ENCODE measurements at places on chromosomes 5 and 9. TPM values are rescaled to one million over a fixed set of nuclear protein-coding genes. Genes with fewer than 3 reads are reported as not detected.

The RMRP gene
- total RNA-seq, result 90,129 TPM

The TTC23L gene
- total RNA-seq, result 0.37 TPM

The BTNL9 gene
- not detected for total RNA-seq

The PTTG1 gene
- 62.2 TPM for total RNA-seq

The PCDHAC2 gene
- total RNA-seq, result 0.14 TPM

The SLC6A7 gene
- total RNA-seq, result not detected

The KCTD16 gene
- 2.4 TPM for total RNA-seq

The SH3TC2 gene
- 0.65 TPM for total RNA-seq

The PCDHGA8 gene
- total RNA-seq, result 3.3 TPM

The SYK gene
- under 0.01 TPM for total RNA-seq

The CRAT gene
- total RNA-seq, result 35.3 TPM

The SLC4A9 gene
- not detected for total RNA-seq
